ENCODE measurements at places on chromosomes 12 and 14. TPM values are rescaled to one million over a fixed set of nuclear protein-coding genes. Genes with fewer than 3 reads are reported as not detected.

Gene LTBR
- total RNA-seq = 81.0 TPM

Gene OR4M1
- not detected for total RNA-seq

Gene ANKRD33
- total RNA-seq = not detected

Gene RTN1
- total RNA-seq = 92.9 TPM

Gene SYT1
- 3.7 TPM for total RNA-seq

Gene SYNDIG1L
- 0.49 TPM for total RNA-seq

Gene RNF212B
- not detected for total RNA-seq

Gene FANCM
- 10.2 TPM for total RNA-seq

Gene C12orf50
- total RNA-seq = not detected

Gene REM2
- not detected for total RNA-seq

Gene VRTN
- total RNA-seq = not detected

Gene RNFT2
- 1.0 TPM for total RNA-seq

Gene TNFRSF1A
- total RNA-seq = 249 TPM

Gene COCH
- 4.4 TPM for total RNA-seq

Gene CCDC184
- total RNA-seq = not detected

Gene ADAMTS20
- total RNA-seq = not detected

Gene OR2AP1
- total RNA-seq = not detected

Gene PLEKHD1
- not detected for total RNA-seq

Gene BIN2
- 13.2 TPM for total RNA-seq

Gene SERPINA1
- total RNA-seq = 3.3 TPM

Gene AQP5
- not detected for total RNA-seq

Gene RNASE7
- total RNA-seq = not detected

Gene BTG1
- 109 TPM for total RNA-seq

Gene NFATC4
- total RNA-seq = 20.9 TPM

Gene CLEC12A
- total RNA-seq = 12.2 TPM

Gene MYH7
- total RNA-seq = not detected

Gene OR6S1
- total RNA-seq = not detected

Gene EML5
- total RNA-seq = 0.33 TPM

Gene SDSL
- 3.3 TPM for total RNA-seq

Gene PTCSC3
- not detected for total RNA-seq

Gene KRT78
- not detected for total RNA-seq

Gene IRAK4
- 42.9 TPM for total RNA-seq

Gene KRT77
- total RNA-seq = not detected
